ENCODE measurements at places on chromosomes 12 and 14. TPM values are rescaled to one million over a fixed set of nuclear protein-coding genes. Genes with fewer than 3 reads are reported as not detected.
A peak's percentile ranks its signal among the peaks of the same experiment; 100 is the strongest.

Gene GPR68
- 3.2 TPM for total RNA-seq

Gene AMDHD1
- total RNA-seq = 0.29 TPM

Gene OR6C70
- total RNA-seq = not detected

Gene SYCP3
- not detected for total RNA-seq

GRCh38 chr12:121217063-121217462 lies 7.1 kb downstream of the P2RX4 start:
- DNase-seq = no peak

- DNase-seq = no peak
Measured at GRCh38 chr12:84891106-84891838, 21.3 kb downstream of the SLC6A15 start.

GRCh38 chr14:100651999-100652508 lies 64.8 kb upstream of the BEGAIN start:
- no peak for DNase-seq

- DNase-seq = no peak
Measured at GRCh38 chr14:34030864-34031263, 80.0 kb upstream of the EGLN3 start.

- no peak for DNase-seq
Measured at GRCh38 chr12:5259523-5259922, 172.4 kb upstream of the NTF3 start.

DNA sequence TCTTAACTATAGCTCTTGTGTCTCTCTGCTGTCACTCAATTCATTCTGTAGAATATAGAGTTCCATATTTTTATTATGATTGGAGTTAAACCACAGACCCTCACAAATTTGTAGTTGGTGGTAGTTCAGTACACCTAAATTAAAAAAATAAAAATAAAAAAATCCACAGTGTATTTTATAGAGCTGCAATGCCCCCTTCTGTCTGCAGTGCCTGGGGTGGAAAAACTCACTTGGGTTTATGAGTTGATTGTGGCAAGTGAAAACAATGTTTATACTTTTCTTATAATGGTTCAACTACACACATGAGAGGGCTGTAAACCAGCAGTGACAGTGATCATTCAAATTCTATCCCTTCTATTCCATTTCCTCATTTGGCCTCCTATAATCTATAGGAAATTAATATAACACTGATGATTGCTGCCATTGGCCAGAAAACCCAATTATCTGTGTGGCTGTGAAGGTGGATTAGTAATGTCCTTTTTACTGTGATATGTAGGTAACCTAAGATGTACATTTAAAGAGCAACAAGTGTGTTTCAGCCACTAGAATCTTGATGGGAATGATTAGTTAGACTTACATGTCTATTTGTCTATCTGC lies 166.9 kb upstream of the LRIG3 start:
- DNase-seq = no peak

DNA sequence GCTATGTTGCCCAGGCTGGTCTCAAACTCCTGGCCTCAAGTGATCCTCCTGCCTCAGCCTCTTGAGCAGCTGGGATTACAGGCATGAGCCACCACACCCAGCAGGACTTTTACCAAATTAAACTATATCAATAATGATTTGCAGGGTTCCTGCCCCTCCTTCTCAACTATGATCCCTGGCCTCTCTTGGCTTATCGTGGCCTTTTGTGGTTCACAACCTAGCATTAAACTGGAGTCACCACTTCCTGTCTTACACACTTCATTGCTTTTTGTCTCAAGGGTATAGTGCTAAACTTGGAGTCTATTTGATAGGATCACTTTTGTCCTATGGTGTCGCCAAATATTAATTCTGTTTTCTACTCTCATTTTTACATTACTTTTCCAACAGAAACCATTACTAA lies 64.5 kb downstream of the SEC23A start:
- no peak for DNase-seq

DNA sequence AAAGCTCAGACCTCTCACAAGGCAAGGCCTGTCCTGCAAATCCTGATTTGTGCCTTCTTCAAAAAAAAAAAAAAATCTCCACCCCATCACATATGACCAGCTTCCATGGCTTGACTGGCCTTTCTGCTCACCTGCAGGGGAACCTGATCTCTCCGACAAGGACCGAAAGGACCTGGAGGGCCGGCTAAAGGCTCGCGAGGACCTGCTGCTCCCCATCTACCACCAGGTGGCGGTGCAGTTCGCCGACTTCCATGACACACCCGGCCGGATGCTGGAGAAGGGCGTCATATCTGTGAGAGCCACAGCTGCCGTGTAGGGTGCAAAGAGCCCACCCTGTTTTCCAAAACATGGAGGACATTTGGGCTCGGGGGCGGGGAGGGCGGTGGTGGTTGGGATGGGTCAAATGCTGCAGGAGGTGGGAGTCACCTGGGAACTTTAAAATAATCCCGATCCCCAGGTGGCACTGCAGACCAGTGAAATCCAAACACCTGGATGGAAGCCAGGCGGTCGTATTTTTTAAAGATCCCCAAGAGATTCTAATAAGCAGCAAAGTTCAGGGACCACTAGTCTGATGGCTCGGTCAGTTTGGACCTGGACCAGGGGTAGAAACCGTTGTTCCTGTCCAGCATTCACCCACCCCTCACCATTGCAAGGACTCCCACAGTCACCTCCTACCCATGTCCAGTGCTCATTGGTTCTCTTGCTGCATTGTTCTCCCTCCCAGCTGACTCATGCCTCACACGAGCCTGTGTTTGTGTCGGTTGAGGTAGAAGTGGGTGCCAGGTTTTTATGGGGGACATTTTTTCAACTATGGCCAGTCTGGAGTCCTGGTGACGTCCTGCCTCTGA lies 44.8 kb downstream of the FOXN4 start:
- DNase-seq = peak; percentile 90

DNA sequence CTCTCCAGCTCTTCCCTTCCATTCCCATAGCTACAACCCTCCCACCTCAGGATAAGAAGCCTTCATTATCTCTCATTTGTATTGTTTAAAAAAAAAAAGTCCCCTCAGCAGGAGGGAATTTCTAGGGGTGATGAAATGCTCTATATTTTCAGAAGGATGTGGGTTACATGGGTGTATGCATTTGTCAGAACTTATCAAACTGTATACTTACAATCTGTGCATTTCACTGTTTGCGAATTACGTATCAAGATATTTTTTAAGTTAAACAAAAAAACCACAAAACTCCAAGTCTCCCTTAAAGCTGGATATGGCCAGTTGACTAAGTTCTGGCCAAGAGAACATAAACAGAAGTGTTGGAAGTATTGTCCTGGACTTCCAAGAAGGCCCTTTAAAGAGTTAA lies 2.0 kb upstream of the FKBP11 start:
- no peak for DNase-seq
